ENCODE measurements at places on chromosomes 16 and 17.

DNA sequence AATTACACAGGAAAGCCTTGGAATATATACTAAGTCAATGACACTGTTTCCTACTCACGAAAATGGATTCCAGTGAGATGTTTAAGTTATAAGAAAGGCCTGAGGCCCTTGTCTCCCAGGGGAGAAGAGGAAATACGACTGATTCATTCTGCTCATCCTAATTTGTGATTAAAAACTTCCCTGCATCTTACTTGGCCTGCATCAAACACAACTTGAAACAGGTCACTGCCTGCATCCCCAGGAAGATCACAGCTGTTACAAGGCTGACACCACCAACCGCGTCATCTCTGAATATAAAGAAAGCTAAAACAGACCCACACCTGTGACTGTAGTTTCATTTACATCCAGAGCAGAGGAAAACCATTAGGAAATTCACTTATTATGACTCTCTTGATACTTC is 121.9 kb downstream of the DNAH3 start:
- DNase-seq = no peak

DNA sequence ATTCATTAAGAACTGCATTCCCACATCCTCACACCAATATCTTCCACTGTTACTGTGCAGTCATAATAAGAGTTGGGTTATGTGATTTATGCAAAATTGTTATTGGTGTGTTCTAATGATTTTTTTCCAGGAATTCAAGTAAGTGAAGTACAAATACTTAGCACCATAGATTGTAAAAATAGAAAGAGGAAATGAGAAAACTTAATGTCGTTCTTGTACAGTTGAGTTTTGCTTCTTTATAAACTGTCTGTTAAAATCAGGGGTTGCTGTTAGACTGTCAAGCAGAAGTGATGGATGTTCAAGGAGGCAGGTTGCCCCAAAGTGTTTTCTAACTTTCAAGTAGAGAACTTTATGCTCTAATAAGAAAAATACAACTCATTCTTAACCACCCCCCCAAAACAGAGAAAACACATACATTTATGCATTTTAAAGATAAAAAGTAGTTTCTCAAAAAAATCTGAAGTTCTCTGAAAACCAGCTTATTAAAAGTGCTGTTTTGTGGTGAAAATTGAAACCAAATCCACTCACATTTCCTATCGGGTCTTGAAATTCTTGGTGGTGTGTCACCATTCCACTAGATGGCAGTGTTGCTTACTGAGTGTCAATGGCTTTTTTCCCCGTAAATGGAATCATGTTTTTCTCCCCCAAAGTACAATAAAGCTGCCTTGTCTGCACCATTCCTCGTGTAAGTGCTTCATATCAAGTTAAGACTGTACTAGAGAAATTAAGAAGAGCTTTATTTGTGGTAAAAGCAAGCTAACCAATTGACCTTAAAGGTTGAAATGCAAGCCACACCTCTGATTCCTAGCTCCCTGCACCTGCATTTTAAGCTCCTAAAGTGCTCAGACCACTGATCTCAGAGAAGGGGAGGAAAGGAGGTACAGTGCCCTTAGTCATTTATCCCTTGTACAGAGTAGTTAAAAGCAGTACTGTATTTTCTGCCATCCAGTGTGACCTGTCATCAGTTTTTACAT is 4.7 kb upstream of the IGSF6 start:
- DNase-seq = peak; percentile 23

GRCh38 chr17:72614871-72615626 is 477.4 kb downstream of the SLC39A11 start:
- no peak for DNase-seq

- no peak for DNase-seq
Observed at GRCh38 chr17:17926840-17927449, 45.3 kb downstream of the TOM1L2 start.

DNA sequence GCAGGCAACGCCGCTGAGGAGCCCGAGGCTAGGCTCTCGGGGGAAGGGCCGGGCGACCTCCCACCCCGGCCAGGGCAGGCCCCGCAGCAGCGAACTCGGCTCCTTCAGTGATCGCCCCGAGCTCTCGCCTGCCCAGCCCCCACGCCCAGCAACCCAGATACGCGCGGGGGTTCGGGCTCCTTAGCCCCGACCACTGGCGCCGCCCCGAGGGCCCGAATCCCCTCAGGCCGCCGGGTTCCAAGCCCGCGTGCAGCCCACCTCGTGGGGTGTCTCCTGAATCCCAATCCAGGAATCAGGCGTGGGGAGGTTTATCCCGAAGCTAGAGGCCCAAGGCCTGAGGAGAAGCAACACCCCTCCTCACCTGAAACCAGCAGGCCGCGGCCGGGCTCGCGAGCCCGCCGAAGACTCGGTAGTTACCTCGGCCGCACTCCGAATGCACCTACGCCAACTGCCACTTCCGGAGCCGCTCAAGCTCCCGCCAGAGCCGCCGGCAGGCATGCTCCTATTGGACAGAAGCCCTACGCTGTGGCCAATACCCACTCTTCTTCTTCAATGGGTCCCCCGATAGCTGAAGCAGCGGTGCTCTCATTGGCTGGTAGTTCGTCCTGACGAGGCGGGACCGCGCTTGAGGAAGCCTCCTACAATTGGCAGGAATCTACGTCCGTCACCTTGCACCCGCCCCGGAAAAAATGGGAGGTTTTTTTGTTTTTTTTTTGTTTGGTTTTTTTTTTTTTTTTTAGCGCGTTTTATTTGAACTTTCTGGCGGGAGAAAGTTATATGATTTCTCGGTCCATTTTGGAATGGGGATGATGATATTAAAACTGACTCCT is at the start of gene RFWD3:
TSS of gene RFWD3 (minus strand) at position 453 of the 830 bp plus-strand sequence. CDS start 5,428 bp downstream, outside the sequence.
- DNase-seq = peak; percentile 98

DNA sequence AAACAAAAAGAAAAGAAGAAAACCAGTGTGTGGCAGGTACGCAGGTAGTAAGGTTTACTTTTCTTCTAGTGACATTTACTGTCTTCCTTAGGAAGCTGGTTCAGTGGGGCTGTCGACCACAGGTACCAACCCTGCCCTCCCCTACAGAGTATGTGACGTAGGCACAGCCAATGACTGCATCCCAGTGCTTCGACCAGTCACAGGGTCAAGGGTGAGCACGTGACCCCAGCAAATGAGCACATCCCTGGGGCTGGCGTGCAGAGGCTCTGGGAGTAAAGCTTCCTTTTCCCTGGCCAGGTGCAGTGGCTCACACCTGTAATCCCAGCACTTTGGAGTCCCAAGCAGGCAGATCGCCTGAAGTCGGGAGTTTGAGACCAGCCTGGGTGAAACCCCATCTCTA is 38.9 kb upstream of the PLCG2 start:
- no peak for DNase-seq

DNA sequence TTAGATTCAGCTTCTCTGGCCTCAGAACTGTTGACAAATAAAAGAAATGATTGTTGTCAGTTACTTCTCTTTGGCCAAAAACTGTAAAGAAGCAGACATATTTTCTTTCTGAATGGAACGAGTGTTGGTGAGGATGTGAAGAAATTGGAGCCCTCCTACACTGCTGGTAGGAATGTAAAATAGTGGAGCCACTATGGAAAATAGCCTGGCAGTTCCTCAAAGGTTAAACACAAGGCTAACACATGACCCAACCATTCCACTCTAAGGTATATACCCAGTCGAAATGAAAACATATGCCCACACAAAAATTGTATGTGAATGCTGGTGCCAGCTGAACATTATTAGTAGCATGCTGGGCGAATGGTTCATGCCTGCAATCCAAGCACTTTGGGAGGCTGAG is 14.2 kb upstream of the KRT24 start:
- DNase-seq = no peak

- no peak for DNase-seq
Observed at GRCh38 chr16:89431158-89431584, 59.2 kb downstream of the ANKRD11 start.

GRCh38 chr17:75614006-75614405 is 19.2 kb upstream of the SMIM5 start:
- DNase-seq = no peak

- no peak for DNase-seq
Observed at GRCh38 chr17:6491071-6491700, 46.9 kb downstream of the PIMREG start.

GRCh38 chr17:47895347-47895855 is 635 bp upstream of the SP2 start:
- no peak for DNase-seq

DNA sequence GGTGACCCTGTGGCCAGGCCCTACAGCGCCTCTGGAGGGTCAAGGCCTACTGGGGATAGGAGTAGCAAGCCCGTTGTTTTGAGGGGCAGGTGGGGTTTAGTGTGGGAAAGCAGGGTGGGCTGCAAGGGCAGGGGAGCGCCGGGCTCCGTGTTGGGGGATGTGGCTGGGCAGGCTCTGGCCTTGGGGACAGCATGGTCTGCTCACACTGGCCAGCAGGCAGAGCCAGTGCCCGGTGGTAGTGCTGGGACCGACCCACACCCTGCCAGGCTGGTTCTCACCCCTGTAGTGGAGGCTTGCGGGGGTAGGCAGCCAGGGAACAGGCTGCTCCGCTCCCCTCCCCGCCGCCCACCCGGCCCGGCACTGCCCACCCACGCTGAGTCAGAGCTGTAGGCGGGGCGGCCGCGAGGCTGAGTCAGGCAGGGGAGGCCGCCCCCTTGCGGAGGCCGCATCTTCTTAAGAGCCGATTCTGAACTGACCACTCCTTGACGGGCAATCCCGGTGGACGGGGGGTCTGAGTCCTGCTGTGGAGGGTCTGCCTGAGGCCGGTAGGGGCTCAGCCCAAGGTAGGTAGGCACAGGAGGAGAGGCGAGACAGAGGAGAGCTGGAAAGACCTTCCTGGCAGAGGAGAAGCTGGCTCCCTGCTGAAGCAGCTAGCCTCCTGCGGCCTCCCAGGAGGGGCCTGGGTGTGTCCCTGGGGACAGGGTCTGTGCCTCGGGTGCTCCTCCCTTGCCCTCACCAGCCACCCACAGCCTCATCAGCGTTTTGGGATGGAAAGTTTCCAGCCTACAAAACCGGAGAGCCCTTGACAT is 62.4 kb downstream of the BAIAP2 start:
- no peak for DNase-seq

DNA sequence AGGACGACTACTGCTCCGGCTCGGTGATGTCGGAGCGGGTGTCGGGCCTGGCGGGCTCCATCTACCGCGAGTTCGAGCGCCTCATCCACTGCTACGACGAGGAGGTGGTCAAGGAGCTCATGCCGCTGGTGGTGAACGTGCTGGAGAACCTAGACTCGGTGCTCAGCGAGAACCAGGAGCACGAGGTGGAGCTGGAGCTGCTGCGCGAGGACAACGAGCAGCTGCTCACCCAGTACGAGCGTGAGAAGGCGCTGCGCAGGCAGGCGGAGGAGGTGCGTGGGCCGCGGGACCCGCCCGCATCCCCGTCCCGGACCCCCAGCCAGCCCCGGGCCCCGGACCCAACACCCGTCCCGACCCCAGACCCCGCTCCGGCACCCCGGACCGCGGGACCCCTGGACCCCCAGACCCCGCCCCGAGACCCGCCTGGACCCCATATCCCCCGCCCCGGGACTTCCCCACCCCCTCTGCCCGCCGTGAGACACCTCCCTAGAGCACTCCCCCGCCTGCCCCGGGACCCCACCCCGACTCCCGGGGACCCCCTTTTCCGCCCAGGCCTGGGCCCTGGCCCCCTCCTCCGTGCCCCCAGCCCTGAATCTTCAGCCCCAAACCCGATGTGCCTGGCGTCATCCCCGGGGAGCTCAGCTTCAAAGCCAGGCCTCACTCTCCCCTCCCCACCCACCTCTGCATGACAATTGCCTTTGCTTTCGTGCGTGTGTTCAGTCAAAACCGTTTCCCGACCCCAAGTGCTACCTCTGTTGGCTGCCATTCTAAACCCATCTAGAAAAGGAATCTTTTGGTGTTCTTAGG is 594 bp downstream of the MAPK8IP3 start:
- DNase-seq = peak; percentile 48

GRCh38 chr16:12868788-12869187 is 32.6 kb upstream of the SHISA9 start:
- no peak for DNase-seq

GRCh38 chr16:30896261-30896888 is at the start of gene CTF1:
Gene CTF1 (plus strand): TSS chr16:30896614. CDS start chr16:30896644, 30 bp downstream.
- DNase-seq = no peak

GRCh38 chr17:79573196-79573896 is 37.5 kb downstream of the RBFOX3 start:
- no peak for DNase-seq

DNA sequence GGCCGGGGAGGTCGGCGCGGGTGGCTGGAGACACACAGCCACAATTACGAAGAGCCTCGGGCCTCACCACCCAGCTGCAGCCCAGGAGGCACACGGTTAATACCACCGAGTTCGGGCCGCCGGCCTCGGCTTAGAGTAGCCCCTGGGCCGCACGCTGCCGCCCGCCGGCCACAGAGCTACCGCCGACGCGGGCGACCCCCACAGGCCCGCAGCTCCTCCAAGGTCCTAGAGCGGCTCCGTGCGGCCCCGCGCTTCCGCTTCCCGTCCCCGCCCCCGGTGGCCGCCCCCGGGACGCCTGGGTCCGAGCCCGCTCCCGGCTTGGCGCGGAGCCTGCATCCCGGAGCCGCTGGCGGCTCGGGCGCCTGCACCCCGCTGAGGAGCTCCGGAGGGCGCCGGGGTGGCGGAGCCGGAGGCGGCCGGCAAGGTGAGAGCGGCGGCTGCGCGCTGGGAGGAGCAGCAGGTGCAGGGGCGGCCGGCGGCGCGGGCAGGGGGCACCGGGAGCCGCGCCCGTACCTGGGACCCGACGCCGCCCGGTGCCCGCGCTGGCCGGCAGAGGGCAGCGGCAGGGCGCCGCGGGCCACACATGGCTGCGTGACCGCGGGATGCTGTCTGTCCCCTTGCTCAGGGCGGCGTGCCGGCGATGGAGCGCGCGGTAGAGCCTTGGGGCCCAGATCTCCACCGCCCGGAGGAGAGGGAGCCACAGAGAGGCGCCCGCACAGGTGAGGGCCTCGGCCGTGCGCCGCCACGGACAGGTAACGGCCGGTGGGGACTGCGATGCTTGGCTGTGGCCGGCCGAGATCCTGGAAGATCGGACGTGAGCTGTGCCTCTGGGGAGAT is at the start of gene ZNF48:
TSS of gene ZNF48 (plus strand) at position 266 of the 837 bp plus-strand sequence. CDS start at position 641, 375 bp downstream.
- no peak for DNase-seq

DNA sequence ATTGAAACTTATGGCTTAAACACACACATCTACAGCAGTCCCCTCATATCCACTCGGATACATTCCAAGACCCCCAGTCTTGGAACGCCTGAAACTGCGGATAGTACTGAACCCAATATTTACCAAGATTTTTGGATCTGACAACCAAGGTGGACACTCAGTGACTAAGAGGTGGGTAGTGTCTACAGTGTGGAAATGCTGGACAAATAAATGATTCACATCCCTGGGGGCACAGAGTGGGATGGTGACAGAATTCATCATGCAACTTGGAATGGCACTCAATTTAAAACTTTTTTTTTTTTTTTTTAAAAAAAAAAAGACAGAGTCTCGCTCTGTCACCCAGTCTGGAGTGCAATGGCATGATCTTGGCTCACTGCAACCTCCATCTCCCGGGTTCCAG is 54.2 kb upstream of the TRAP1 start:
- no peak for DNase-seq

- no peak for DNase-seq
Observed at GRCh38 chr16:75089486-75090202, 26.9 kb downstream of the LDHD start.

GRCh38 chr17:40553694-40554534 is 11.4 kb downstream of the CCR7 start:
- DNase-seq = peak; percentile 55

- DNase-seq = no peak
Observed at GRCh38 chr17:33201283-33201682, 91.8 kb downstream of the ASIC2 start.

GRCh38 chr16:4341250-4341649 is 9.9 kb downstream of the PAM16 start:
- DNase-seq = no peak
